ENCODE measurements at places on chromosomes 5 and 9.

DNA sequence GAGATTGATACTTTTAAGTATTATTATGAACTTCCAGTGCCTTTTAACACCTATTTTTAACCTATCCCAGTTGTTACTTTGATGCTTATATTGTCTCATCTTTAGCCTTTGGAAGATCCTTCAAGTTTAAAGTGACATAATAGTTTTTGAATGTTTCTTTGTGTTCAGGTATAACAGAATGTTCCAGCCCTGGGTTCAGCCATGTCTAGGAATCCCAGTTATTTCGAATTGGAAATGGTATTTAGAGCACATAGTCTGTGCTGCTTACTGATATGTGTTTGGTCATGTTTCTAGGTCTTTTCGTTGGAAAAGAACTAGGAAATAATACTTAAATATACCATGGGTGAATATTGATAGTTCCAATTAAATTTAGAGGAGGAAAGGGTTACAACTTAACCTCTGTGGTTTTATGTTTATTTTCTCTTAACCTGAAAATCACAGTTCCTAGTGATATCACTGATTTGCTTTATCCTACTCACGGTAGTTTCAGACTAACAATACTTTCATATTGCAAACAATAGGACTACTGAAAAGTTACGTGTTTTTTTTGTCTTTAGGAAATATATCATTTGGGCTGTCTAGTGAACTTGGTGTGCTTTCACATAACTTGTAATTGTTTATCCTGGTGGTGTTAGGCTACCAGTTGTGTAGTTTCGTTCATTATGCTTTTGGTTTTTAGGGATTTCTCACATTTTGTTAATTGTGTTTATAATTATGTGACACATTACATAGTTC lies 37.8 kb downstream of the UHRF2 start:
- DNase-seq = no peak

- DNase-seq = no peak
Measured at GRCh38 chr9:14238079-14238478, 75.9 kb downstream of the NFIB start.

GRCh38 chr9:115200711-115201505 lies 83.0 kb upstream of the TNC start:
- no peak for DNase-seq

DNA sequence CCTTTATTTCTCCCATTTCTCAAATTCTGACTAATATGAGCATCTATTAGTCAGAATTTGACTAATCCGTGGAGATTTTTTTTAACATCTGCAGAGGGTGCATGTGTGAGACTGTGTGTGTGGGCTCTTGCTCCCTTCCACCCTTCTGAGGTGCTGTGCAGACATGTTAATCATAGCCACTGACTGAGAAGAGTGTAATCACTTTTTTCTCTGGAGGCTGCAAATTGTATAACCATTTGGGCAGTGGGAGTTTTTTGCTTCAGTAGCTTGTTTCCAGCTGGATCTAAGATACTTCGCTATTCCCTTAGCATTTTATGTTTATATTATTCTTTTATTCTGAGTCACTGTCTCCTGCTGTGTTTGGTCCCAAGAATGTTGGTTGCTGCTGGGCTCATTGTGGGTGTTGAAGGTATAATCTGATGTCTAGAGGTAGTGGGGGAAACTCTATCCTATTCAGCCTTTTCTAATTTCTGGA lies 66.2 kb downstream of the ARHGEF28 start:
- DNase-seq = peak; percentile 83

DNA sequence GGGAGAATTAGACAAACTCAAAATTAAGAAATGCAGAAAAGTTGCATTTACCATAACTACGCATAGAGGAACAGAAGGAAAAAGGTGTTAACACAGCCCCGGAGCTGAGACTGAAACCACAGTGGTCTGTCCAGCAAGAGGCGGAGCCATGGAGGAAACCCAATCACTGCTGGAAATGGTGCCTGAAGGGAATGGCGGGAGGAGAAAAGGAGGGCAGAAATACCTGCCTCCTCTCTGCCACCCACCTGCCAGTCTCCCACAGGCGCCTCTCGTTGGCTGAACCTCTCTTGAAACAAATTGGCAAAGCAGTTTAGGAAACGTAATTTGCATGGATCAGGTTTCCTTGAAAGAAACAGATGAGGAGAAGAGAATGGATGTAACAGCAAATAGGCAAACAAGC lies 9.7 kb upstream of the PRKACG start:
- no peak for DNase-seq

GRCh38 chr9:77495834-77496671 lies 152.1 kb downstream of the GNA14 start:
- no peak for DNase-seq

DNA sequence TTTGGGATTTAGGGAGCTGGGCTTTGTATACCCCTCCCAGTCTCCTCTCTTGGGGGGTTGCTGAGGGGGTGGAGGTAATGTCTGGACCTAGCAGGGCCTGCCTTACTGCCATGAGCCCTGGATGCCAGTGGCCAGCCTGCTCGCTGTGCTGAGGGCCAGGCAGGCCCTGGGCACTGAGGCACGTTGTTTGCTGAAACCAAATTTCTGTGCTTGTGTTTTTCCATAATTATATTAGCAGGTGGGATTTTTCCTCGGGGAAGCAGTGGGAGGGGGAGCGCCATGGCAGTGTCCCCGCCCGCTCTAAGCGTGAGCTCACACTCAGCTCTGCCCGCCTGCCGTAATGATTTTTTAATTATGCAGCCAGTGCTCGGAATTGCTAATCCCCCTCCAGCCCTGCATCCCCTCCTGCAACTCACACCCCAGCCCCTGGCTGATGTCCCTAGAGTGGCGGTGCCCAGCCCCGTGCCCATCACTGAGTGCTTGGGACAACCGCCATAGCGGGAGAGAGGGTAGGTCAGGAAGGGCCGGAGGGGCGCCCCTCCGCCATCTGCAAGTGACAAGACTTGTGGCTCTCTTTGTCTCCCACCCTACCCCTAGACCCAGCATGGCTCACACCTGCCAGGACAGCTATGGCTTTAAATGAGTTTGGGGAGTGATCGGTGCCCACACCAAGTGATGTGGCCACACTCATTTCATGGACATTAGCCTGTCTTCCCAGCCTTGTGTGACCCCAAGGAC lies 20.9 kb downstream of the CXXC5 start:
- no peak for DNase-seq

DNA sequence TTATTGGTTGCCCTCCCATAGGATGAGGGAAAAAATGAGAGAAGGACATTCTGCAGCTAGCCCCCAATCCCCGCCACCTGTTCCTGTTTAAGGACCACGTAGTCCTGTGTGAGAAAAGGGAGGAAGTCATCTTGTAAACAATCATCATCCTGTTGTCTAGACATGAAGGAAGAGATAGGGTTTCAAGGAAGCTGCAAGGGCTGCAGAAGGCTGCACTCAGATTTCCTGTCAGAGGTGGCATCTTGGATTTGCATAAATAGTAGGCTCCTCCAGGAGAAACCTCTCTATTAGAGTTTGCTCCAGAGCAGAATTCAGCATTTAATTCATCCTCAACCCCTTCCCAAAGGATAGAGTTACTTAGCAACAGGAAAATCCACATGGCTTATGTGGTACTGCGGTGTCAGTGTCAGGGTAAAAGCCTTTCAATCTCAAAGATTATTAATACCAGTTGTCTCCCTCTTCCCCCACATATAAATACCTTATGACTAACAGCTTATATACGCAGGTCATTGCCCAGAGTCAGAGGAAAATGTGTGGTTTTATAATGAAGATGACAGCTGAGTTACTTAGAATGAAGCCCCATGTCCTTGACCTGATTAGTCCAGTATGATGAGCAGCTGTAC lies 4.6 kb upstream of the DNAJC18 start:
- no peak for DNase-seq

DNA sequence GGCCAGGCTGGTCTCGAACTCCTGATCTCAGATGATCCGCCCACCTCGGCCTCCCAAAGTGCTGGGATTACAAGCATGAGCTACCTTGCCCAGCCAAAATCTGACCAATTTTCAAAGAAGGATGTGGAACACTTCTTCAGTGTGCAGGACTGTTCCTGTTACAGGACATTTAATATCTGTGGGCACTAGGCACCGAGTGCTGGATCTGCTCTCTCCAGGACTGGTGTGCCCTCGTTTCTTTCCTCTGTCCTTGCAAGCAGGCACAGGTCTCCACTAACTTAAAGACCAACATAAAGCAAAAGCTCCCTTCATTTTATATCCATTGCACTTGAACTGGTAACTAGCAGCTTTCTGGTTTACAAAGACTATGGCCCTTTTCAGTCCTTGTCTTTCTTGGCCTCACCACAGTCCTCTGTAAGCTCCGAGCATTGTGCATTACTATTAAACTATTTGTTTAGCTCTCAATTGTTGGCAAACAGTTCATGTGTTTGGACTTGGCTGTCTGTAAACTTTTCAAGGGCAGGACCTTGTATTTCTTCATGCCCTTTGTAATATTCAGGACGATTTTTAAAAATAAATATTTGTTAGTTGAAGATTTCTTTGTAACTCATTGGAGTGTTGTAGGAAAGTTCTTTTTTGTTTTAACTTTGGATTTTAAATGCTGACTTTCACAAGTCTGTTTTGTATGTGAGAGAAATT lies 37.3 kb downstream of the ARHGEF28 start:
- DNase-seq = no peak

- DNase-seq = no peak
Measured at GRCh38 chr9:75064307-75065025, 23.5 kb downstream of the NMRK1 start.

GRCh38 chr9:135801070-135801469 lies 99.1 kb downstream of the KCNT1 start:
- DNase-seq = no peak

DNA sequence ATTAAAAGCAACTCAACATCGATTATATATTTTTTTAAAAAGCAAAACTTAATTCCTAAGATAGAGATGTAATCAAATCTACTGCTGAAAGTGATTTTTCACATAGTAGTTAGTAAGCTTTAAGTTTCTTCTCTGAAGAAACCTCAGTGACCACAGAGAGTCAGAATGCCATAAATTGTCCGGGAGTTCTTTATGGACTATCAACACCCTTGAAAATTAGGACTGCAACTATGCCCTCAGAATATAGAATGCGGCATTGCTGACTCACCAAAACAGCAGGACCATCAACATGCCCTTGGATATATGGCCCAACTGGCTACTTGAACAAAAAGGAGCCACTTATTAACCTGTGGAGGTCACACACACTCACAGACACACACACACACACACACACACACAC lies 228.9 kb upstream of the SNX2 start:
- DNase-seq = no peak

GRCh38 chr5:167895899-167896659 lies 395.4 kb upstream of the WWC1 start:
- no peak for DNase-seq

GRCh38 chr9:16530669-16531642 lies 339.5 kb downstream of the BNC2 start:
- DNase-seq = no peak

DNA sequence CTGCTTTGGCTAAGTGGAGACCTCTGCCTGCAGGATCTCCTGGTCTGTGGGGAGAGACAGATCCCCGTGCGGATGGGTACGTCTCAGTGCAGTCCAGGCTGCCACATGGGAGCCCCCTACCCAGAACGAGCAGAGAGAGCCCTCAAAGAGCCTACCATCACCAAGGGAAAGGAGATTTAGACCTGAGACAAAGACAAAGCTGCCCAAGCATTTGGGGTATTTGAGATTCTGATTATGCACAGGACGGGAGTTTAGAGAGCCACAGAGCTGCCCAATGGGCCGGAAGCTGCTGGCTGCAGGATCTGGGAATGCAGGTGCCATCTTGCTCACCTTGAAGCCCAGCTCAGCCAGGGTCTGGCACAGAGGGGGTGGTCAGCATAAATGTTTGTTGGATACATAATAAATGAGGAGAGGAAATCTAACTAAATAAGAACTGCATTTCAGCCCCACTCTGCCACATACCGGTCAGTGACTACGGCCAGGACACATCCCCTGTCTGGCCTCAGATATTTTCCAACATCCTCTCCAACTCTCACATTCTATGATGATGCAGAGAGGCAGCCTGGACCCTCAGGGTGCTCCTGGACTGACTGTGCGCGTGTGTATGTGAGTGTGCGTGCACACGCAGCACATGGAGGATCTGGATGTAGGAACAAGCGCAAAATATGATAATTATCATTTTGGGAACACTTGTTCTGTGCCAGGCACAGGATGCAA lies 157.8 kb downstream of the FGF18 start:
- DNase-seq = no peak

DNA sequence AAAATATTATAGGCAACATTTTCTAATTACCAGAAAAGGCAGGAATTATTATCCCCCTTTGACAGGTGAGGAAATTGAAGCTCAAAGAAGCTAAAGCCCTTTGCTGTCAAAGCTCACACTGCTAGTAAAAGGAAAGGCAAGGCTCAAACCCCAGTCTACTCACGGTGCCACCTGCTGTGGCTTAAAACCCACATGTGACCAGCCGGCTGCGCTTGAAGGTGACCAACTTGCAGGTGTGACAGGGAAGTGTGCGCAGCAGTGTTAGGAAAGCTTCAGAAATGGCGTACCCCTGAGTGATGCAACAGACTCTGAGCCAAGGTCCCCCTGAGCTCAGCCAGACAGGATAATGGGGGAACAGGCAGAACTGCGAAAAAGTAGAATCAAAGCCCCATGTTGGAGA lies 45.2 kb downstream of the PAX5 start:
- DNase-seq = no peak

DNA sequence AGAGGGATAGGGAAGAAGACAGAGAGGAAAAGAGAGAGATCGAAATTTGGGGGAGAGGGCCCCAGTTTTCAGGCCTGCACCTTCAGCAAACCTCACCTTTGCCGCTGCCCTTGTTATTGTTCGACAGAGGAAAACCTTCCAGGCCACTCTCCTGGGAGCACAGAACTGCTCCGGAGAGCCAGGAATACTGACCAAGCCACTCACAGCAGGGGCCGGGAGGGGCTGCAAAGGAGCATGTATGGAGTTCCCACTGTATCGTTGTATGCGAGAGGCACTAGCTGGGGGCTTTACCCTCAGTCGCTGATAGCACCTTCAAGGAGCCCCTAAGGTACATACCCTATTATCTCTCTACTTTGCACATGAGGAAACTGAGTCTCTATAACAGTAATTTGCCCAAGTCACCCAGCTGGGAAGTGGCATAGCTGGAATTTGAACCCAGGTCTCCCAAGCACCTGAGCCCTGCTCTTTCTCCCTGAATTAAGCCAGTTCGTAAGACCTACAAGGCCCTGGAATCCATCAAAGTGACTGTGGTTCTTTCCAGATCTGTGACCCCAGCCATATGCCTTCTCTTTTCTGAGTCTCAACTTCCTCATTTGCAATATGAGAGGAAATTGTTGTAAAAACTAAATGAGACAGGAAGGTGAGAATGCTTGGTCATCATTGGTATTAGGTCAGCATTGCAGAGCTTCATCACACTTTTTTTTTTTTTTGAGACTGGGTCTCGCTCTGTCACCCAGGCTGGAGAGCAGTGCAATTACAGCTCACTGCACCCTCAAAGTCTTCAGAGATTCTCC lies 21.0 kb upstream of the FOXE1 start:
- no peak for DNase-seq

DNA sequence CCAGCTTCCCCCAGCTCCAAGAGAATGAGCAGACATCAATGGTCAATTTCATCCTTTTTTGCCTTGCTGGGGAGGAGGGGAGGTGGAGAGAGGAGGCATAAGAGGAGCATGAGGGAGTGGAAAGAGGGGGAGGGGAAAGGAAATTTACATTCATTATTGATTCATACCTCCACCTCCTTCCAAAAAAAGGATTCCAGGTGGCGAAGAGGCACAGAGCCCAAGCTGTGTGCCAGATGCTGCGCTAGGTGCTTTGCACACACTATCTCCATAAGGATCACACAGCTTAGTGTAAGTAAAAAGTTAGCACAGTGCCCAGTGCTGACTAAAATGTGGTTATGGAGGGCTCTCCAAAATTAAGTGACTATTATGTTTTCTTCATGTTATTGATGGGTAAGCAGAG lies 11.0 kb downstream of the ASTN2 start:
- DNase-seq = no peak

- DNase-seq = no peak
Measured at GRCh38 chr5:81246697-81247096, 13.6 kb downstream of the CKMT2 start.

Measured in brain pericyte (primary cell).